ENCODE measurements at places on chromosomes 7 and 10.

- no peak for DNase-seq
Observed at GRCh38 chr7:68994841-68995240, 603.4 kb upstream of the AUTS2 start.

- no peak for DNase-seq
Observed at GRCh38 chr10:117541405-117541908, 1.1 kb upstream of the EMX2 start.

GRCh38 chr10:86251426-86251825, 115.2 kb downstream of the GRID1 start:
- no peak for DNase-seq

- peak; percentile 71 for DNase-seq
Observed at GRCh38 chr10:109889867-109890266, 33.4 kb downstream of the XPNPEP1 start.

GRCh38 chr10:126290232-126290631, 98.0 kb downstream of the ADAM12 start:
- no peak for DNase-seq

DNA sequence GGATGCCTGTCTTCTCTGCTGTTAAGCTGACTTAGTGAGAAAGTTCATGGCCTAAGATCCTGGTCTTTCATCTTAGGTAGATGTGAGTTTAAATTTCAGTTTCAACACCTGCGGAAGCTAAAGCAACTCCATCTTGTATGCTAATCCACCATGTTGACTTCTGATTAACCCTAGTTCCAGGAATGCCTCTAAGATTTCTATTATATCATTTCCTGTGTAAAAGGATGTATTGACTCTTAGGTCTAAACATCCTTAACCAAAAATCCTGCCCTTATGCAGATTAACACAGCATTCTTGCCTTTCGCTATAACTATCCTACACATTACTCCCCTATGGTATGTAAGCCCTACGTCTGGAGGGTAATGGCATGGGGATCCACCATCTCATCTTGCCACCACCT, 94.4 kb upstream of the CCDC6 start:
- DNase-seq: no peak

DNA sequence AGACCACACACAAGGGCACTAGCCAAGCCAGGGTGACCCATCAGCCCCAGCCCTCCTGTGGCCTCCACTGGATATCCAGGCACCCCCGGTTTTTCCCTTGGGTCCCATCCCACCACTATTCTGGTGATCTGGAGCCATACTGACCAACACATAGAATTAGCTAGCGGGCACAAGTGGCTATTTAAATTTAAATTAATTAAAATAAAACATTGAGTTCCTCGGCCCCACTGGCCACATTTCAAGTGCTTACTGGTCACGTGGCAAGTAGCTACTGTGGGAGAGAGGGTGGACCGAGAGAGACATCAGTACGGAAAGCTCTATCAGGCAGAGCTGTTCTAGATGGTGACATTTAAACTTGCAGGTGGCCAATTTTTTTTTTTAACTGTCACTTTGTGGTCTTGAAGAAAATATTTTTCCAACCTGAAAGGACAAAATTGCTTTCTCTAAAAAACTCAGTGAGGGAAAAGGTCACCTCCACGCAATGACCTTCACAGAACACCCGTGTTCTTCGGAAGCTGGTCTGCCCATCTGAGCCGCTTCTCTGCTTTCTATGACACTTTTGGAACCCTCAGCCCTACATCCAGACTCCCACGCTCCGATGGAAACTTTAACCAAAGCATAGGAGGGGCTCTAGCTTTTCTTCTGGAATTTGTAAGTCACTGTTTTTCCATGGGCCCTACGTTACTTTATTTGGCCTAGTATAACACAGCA, 30.0 kb downstream of the HIPK2 start:
- DNase-seq: no peak

All from hepatic stellate cell (primary cell).